ENCODE measurements at places on chromosomes 4 and X. TPM values are rescaled to one million over a fixed set of nuclear protein-coding genes. Genes with fewer than 3 reads are reported as not detected.
A peak's percentile ranks its signal among the peaks of the same experiment; 100 is the strongest.

- DNase-seq = no peak
These were observed 159.8 kb downstream of the FAM13A start for GRCh38 chr4:88897180-88897579.

DNA sequence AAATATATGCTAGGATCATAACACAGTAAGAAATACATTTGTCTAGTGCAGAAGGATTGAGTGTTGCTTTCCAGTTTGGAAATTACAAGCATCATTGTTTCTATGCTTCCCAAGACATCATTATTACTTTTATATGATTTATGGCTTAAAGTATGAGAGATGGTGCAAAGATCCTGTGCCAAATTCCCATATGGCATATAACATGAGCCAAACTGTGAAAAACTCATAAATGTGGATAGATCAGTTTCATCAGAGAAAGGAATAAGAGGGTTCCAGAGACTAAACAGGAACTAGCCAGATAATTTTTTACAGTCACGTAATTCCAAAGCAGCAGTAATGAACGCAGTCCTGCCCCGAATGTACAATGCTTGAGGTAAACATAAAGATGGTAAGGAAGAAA lies 126.3 kb downstream of the PRDM5 start:
- DNase-seq = no peak

Gene CCNB3
- total RNA-seq = 0.94 TPM

GRCh38 chrX:39577206-39577984 lies 520.4 kb downstream of the BCOR start:
- DNase-seq = no peak

GRCh38 chr4:14659286-14659685 lies 343.0 kb upstream of the CPEB2 start:
- DNase-seq = no peak

Gene RTL9
- total RNA-seq = not detected

DNA sequence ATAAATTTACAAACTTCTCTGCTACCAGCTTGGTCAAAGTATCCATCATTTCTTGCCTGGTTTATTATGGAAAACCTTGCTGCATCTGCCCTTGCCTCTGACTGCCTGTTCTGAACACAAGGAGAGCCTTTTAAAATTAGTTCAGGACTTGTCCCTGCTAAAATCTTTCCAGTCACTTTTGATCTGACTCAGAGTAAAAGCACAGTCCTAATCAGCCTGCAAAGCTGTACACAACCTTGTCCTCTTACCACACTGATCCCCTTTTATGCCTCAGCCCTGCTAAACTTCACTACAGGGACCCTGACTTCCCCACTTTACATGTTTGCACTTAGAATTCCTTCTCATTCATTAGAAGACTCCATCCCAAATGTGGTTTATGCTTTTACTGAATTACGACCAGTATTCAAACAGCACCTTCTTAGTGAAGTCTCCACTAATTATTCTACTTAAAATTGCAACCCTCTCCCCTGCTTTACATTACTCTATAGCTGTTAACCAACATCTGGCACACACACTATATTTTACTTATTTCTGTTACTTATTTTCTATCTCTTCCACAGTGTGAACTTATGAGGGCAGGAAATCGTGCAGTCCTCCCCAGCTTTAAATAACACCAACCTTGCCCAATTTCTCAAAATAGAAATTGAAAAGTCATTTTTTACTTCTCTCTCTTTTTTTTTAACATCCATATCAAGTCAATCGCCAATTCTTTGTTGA lies 6.3 kb downstream of the GABRA4 start:
- DNase-seq = no peak

Gene UGT8
- 36.0 TPM for total RNA-seq

Gene UGT2B7
- total RNA-seq = 0.08 TPM

GRCh38 chrX:77003956-77004355 lies 443.2 kb upstream of the FGF16 start:
- DNase-seq = no peak

DNA sequence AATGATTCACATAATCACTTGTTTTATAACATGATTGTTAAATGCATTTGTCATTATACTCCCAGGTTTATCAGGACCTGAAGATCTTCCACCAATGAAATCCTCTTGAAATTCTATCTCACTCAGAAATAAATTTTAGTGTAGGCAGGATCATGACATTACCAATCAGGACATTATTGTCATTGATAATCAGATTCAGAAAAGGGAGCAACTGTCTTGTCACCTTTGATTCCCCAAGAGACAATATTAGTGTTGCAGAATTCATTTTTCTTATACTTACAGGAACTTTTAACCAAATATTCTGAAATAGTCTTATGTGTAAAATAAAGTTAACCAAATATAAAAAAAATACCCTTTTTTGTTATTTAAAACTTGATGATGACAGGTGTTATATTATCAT lies 1892.5 kb upstream of the ADGRL3 start:
- no peak for DNase-seq

- DNase-seq = no peak
These were observed 85.0 kb downstream of the HPGD start for GRCh38 chr4:174437324-174437723.

GRCh38 chrX:41087201-41087600 lies 2.0 kb downstream of the USP9X start:
- peak; percentile 10 for DNase-seq

DNA sequence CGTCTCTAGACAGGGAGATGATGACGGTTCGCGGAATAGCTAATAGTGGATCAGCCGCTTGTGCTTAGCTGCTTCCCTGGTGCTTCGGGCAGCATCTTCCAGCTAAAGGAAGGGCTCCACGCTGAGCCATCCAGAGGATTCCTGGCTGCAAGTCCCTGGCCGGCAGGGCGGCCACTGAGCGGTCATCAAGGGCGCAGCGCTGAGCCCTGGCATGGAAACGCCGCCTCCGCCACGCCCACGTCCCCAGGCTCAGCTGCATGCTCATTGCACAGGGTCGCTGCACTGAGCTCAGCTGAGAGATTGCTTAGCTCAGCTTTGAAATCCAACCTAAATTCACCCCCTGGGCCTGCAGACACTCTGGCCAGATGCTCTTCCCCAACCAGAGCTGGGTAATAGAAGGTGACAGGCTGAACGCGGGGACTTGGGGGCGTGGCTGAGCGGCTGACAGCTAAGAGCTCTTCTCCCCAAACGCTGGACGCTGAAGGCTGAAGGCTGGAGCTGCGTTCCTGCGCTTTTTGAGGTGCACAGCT lies 118.2 kb upstream of the KIT start:
- DNase-seq = peak; percentile 38

- no peak for DNase-seq
These were observed 101.9 kb upstream of the MAML3 start for GRCh38 chr4:140255927-140256326.

DNA sequence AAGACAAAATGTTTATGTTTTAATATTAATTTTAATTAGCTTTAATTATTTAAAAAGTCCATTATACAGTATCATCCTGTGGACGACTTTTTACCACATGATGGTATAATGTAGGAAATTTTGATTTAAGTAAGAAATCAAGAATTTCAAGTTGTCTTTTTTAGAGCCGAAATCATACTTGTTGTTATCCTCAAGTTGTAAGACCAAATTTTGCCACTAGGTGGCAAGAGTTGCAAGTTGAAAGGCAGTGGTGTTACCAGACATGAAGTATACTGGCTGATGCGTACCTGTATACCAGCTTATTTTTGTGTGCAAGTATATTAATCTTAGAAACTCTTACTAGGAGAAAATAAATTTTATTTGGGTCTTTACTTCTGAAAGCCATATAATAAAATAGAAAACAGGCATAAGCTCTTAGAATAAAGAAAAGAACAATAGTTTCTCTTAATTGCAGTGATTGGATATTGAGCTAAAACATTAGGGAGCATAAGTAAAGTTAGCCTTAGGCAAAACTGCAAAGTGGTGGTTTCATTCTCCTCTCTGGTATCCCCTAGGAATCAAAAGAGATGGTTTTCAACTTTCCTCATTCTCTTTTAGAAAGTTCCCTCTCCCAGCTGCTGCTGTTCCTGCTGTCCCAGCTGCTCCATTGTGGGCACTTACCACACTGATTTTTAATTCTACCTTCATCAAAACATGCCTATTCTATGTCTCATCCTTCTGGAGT lies 118.0 kb upstream of the WDFY3 start:
- peak; percentile 78 for DNase-seq

Gene CLIC2
- 0.73 TPM for total RNA-seq

- DNase-seq = no peak
These were observed 48.5 kb upstream of the STIM2 start for GRCh38 chr4:26812049-26812714.

GRCh38 chr4:13836946-13837912 lies 209.7 kb upstream of the BOD1L1 start:
- DNase-seq = no peak

- no peak for DNase-seq
These were observed 34.3 kb downstream of the MXRA5 start for GRCh38 chrX:3312109-3312508.

GRCh38 chr4:47862297-47862696 lies 24.4 kb upstream of the CORIN start:
- no peak for DNase-seq

GRCh38 chrX:38327775-38328081 lies 419 bp upstream of the RPGR start:
- no peak for DNase-seq

GRCh38 chr4:187865914-187866313 lies 129.7 kb upstream of the ZFP42 start:
- peak; percentile 8 for DNase-seq

DNA sequence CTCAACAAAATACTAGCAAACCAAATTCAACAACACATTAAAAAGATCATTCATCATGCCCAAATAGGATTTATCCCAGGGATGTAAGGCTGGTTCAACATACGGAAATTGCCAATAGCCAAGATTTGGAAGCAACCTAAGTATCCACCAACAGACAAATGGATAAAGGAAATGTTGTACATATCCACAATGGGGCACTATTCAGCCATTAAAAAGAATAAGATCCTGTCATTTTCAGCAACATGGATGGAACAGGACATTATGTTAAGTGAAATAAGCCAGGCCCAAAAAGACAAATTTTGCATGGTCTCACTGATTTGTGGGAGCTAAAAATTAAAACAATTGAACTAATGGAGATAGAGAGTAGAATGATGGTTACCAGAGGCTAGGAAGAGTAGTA lies 82.0 kb upstream of the FAM241A start:
- peak; percentile 23 for DNase-seq

Gene BLTP1
- total RNA-seq = 21.5 TPM

Gene RAB39B
- total RNA-seq = not detected

Gene PASD1
- total RNA-seq = not detected

Gene ADH5
- 85.5 TPM for total RNA-seq

GRCh38 chr4:1576961-1577821 lies 106.9 kb downstream of the FAM53A start:
- no peak for DNase-seq

Gene ASB12
- not detected for total RNA-seq

- DNase-seq = peak; percentile 39
These were observed 42.9 kb downstream of the NDST3 start for GRCh38 chr4:118076958-118077766.

GRCh38 chr4:71008196-71008595 lies 14.7 kb downstream of the DCK start:
- DNase-seq = no peak

DNA sequence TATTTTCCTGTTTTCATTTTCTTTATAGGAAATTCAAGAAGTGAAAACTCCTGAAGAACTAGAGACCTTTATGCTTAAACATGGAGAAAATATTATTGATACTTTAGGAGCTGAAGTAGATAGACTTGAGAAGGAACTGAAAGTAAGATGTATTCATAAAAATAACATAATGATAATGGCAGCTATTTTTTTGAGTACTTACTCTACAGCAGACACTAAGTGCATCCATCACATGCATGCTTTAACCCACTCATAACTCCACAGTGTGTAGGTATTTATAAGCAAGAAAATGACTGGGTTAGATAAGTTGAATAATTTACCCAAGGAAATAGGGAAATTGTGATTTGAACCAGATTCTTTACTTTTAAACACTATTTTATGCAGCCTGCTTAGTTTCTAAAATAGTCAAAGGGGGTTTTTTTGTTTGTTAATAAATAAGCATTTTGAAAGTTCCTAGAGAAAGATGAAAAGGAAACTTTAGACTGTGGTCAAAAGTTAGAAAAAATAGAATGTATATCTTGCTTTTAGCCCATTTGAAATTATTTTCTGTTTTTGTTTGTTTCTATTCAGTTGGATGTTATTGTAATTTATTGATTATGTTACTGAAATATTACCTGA lies 74.2 kb downstream of the BEND4 start:
- no peak for DNase-seq

- DNase-seq = no peak
These were observed 1120.2 kb downstream of the ARAP2 start for GRCh38 chr4:35124106-35124505.

Measured in HT-29 (cell line).